Epithelial cell of proximal tubule (primary cell): ENCODE measurements at places on chromosomes 16 and 17. TPM values are rescaled to one million over a fixed set of nuclear protein-coding genes. Genes with fewer than 3 reads are reported as not detected.

The DVL2 gene
- total RNA-seq, result 46.5 and 68.0 TPM in 2 replicates

The WFDC1 gene
- not detected in 2 replicates for total RNA-seq

The TBX4 gene
- not detected in 2 replicates for total RNA-seq

The SOST gene
- total RNA-seq, result not detected in 2 replicates

The PPP4C gene
- 98.4 and 178 TPM in 2 replicates for total RNA-seq

The CTRB1 gene
- total RNA-seq, result not detected in 2 replicates

The TSNAXIP1 gene
- 0.07 and 0.52 TPM in 2 replicates for total RNA-seq

The TM4SF5 gene
- not detected in 2 replicates for total RNA-seq

The KRT36 gene
- not detected in 2 replicates for total RNA-seq

The ERCC4 gene
- total RNA-seq, result 6.5 and 14.2 TPM in 2 replicates

The TPSG1 gene
- not detected in 2 replicates for total RNA-seq

The FOXF1 gene
- 0.12 TPM in 1 of 2 replicates, not detected in the other for total RNA-seq

The NOXO1 gene
- total RNA-seq, result 0.94 and 1.2 TPM in 2 replicates

The SRL gene
- not detected in 2 replicates for total RNA-seq

The PRR11 gene
- total RNA-seq, result 54.4 and 75.6 TPM in 2 replicates

The SDR42E1 gene
- total RNA-seq, result 13.5 and 16.1 TPM in 2 replicates

The RPRML gene
- 0.22 TPM in 1 of 2 replicates, not detected in the other for total RNA-seq

The HAS3 gene
- 14.0 and 16.4 TPM in 2 replicates for total RNA-seq

The CTRB2 gene
- not detected in 2 replicates for total RNA-seq

The PSKH1 gene
- total RNA-seq, result 6.7 and 8.1 TPM in 2 replicates

The MYL11 gene
- not detected in 2 replicates for total RNA-seq

The CDH8 gene
- total RNA-seq, result 0.35 and 0.43 TPM in 2 replicates

The RGS9 gene
- 5.2 and 6.9 TPM in 2 replicates for total RNA-seq

The SCPEP1 gene
- total RNA-seq, result 9.2 and 14.3 TPM in 2 replicates

The MAP1LC3B gene
- total RNA-seq, result 39.3 and 39.5 TPM in 2 replicates

The ATP6V0A1 gene
- 25.4 and 32.3 TPM in 2 replicates for total RNA-seq

The MYH8 gene
- total RNA-seq, result not detected in 2 replicates

The NTN1 gene
- 1.2 and 1.3 TPM in 2 replicates for total RNA-seq

The RASL10B gene
- 0.92 and 1.6 TPM in 2 replicates for total RNA-seq

The MT3 gene
- 1.0 and 5.1 TPM in 2 replicates for total RNA-seq

The CLEC19A gene
- not detected in 2 replicates for total RNA-seq

The LCMT1 gene
- total RNA-seq, result 35.4 and 56.9 TPM in 2 replicates

The KRTAP9-4 gene
- total RNA-seq, result not detected in 2 replicates

The C17orf113 gene
- 0.07 and 0.98 TPM in 2 replicates for total RNA-seq

The ITGAE gene
- 36.0 and 61.0 TPM in 2 replicates for total RNA-seq

The RPL38 gene
- total RNA-seq, result 617 and 721 TPM in 2 replicates

The AKAP10 gene
- 11.3 and 14.3 TPM in 2 replicates for total RNA-seq

The CYB5B gene
- total RNA-seq, result 54.0 and 97.6 TPM in 2 replicates

The TPPP3 gene
- 0.36 TPM in 1 of 2 replicates, not detected in the other for total RNA-seq

The CHMP1A gene
- 132 and 160 TPM in 2 replicates for total RNA-seq

The CLEC10A gene
- total RNA-seq, result not detected in 2 replicates

The SCNN1G gene
- total RNA-seq, result 0.07 and 0.17 TPM in 2 replicates

The OR3A3 gene
- total RNA-seq, result not detected in 2 replicates

The BEAN1 gene
- total RNA-seq, result 2.3 and 7.0 TPM in 2 replicates

The SYT17 gene
- 0.07 and 1.2 TPM in 2 replicates for total RNA-seq

The HNF1B gene
- total RNA-seq, result 21.9 and 29.8 TPM in 2 replicates

The PABPN1L gene
- total RNA-seq, result not detected in 2 replicates

The SLC38A8 gene
- not detected in 2 replicates for total RNA-seq

The TPSD1 gene
- total RNA-seq, result not detected in 2 replicates

The SEC14L5 gene
- under 0.01 TPM in 1 of 2 replicates, not detected in the other for total RNA-seq

The SLC5A11 gene
- total RNA-seq, result not detected in 2 replicates

The ARSG gene
- 1.5 and 5.8 TPM in 2 replicates for total RNA-seq

The MYOCD gene
- total RNA-seq, result 0.36 and 2.2 TPM in 2 replicates

The PSMD7 gene
- total RNA-seq, result 99.1 and 130 TPM in 2 replicates

The METRN gene
- total RNA-seq, result 154 and 183 TPM in 2 replicates

The RAB26 gene
- 2.3 and 11.6 TPM in 2 replicates for total RNA-seq

The MTSS2 gene
- 12.6 and 39.8 TPM in 2 replicates for total RNA-seq

The SNX20 gene
- not detected in 2 replicates for total RNA-seq
